ENCODE measurements at places on chromosomes 13 and 19.

- no peak for ATAC-seq
Measured at GRCh38 chr19:55247621-55248099, 11.2 kb downstream of the PPP6R1 start.

GRCh38 chr13:36242761-36243160 lies 28.4 kb upstream of the SOHLH2 start:
- ATAC-seq: no peak

DNA sequence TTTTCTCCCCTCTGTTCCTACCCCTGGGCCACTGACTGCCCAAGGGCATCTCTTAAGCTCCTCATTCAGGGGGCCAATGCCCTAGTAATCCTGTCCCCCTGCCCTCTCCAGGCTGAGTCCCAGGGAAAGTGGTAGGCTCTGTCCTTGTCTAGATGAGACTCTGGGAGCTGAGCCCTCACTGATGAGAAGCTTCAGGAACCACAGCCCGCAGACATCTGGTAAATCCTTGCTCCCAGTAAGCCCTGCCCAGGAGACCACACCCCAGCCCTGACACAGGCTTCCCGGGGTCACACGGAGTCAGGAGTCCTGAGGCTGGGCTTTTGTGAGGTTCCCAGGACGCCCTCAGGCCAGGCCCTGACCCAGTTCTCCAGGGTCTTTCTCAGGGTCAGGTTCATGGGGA lies 1.9 kb downstream of the CEACAM4 start:
- no peak for ATAC-seq

- ATAC-seq: no peak
Measured at GRCh38 chr19:2236064-2236313, 140 bp downstream of the PLEKHJ1 start.

DNA sequence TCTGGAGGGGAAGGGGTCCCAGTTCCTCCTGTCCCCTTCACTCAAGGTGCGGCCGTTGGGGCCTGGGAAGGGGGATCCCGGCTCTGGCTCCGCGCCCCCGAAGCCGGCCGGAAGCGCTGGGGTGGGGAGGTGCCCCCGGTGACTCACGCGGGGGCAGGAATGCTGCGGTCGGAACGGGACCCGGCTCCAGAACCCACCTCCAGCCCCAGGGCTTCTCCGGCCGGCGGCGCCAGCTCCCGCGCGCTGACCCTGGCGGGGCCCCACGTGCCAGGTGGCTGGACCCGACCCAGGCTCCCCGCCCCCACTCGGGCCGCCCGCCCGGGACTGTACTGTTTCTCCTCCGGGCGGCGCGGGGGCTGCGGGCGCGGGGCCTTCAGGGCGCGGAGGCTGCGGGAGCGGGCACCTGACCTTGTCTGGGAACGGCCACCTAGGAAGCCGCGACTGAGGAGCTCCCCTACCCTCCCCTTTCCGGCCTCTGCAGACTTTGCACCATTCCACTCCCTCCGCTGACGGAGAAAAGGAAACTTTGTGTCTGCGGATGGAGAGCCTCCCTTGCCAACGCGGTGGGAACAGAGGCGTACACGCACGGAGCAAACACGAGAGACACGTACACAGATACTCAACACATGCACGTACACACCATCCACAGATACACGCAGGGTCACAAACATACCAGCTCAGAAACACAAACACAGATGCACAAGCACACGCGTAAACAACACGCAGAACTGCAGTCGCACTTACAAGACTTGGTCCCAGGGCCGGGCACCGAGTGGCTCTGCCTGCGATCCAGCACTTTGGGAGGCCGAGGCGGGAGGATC lies 7.2 kb downstream of the AXL start:
- peak; percentile 32 for ATAC-seq

DNA sequence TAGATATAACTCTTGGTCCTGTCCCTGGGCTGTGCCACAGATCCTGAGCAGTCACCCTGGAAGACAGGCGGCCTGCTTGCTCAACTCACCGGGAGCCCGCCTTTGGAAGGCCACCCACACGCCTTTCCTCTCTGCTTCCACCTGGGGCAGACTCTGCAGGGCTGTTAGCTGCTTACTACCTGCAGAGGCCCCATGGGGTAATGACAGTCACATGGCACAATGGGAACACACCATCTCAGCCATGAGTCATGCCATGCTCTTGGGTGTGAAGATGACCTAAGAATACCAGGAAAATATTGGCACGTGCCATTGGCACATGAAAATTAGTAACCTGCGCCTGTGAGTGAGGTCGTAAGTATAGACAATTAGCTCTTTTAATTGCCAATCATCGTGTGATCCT lies 108.6 kb downstream of the COL4A2 start:
- ATAC-seq: no peak

GRCh38 chr13:33634546-33634982 lies 183.4 kb upstream of the RFC3 start:
- no peak for ATAC-seq

DNA sequence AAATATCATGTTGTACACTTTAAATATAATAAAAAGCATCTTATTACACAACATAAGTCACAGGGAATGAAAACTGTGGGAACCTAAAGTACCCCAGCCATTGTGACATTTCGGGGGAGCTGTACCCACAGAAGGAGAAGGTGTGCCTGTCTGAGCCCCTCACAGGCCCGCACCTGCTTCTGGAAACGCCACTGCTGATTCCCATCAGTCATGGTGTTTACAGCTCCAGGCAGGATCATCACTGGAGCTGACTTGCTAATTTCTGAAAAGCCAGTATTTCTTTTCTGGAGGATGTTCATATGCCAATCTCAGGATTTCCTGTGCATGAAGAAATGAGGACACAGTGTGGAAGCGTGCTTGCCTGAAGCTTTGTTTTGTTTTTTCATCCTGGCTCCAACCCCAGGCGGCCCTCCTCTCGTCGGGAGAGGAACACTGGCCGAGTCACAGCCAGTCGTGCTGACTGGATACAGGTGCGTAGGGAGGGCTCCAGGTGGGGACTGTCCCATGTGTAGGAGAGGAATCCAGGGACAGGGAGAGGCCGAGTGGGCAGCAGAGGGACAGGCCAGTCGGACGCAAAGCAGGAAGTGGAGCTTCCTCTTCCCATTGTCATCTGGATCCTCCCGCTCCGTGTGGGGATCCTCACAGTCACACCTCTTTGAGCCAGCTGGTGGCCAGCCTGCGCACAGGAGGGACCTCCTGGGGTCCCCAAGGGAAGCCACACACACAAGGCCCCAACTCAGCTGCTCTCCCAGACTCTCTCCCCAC lies 4.2 kb upstream of the ATP12A start:
- no peak for ATAC-seq

DNA sequence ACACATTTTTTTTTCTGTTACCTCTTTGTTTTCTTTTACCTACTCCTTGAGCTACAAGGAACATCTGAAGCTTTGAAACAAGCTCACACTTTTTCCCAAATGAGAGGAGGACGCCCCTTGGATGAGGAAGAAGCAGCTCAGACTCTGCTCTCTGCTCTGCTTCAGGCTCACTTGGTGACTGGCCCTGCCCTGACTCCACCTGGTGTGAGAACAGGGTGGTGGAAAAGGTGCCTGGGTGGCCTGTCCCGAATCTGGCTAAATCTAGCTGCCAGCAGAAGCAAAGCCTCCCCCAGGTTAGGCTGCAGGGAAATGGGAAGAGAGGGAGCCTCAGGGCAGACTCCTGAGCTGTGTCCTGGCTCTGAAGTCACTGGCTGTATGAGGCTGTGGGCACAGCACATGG lies 68.0 kb upstream of the CEACAM8 start:
- ATAC-seq: no peak

GRCh38 chr13:113814435-113814821 lies 49.4 kb downstream of the GAS6 start:
- ATAC-seq: no peak

GRCh38 chr13:76707360-76707759 lies 178.8 kb downstream of the KCTD12 start:
- no peak for ATAC-seq

GRCh38 chr19:35330475-35330874 lies 1.5 kb downstream of the CD22 start:
- ATAC-seq: peak; percentile 94

- ATAC-seq: no peak
Measured at GRCh38 chr13:30880856-30881155, 25.3 kb upstream of the MEDAG start.

- ATAC-seq: no peak
Measured at GRCh38 chr13:21405309-21405708, 53.8 kb downstream of the ZDHHC20 start.

DNA sequence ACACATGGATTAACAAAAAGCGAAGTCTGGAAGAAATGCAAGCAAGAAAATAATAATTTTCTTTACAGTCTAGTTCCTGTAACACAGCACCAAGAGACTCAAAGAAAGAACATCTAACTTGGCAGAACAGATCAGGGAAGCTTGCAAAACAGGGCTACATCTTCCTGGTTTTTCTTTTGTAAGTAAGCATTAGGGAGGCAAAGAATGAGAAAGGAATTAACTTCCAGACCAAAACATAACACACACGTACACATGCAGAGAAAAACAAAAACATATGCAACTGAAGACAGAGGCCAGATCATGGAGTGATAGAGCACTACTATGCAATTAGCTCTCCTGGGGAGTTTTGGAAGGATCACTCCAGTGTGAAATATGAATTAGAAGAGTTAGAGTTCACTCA lies 120.5 kb downstream of the DIAPH3 start:
- ATAC-seq: no peak

DNA sequence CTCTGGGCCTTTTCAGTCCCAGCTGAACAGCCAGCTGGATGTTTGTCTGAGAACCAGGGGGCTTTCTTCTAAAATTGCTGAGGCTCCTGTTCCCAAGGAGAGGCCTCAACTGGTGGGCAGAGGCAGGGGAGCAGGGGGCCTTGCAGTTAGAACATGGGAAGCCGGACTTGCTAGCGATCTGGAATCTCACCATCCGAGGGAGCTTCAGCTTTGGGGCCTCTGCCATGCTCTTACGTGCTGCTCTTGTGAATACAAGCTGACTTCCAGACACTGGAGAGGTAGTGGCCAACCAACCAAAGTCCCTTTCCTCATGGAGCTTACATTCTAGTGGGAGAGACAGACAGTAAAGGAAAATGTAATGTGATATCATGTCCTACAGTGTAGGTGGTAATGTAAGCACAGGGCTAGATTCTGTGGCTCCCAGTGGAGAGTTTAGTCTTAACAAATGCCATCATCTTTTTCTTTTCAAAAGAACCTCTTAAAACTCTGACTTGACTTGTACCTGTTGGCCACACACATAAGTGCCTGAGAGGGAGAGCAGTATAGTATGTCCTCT lies 22.2 kb downstream of the SHISA2 start:
- no peak for ATAC-seq

DNA sequence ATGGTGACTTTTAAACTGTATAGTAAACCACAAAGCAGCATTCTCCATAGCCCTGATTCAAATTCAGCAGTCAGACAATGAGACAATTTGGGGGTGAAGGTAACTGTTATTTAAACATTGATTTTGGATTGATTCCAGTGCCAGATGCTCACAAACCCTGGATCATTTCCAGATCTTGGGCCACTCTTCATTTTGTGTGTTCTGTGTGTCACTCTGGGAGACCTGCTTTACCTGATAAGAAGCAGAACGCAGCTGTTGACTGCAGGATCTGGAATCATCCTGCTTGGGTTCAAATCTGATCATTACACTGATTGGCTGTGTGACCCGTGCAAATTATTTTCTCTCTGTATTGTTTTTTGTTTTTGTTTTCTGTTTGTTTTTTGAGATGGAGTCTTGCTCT lies 4.0 kb upstream of the PCDH8 start:
- ATAC-seq: no peak

DNA sequence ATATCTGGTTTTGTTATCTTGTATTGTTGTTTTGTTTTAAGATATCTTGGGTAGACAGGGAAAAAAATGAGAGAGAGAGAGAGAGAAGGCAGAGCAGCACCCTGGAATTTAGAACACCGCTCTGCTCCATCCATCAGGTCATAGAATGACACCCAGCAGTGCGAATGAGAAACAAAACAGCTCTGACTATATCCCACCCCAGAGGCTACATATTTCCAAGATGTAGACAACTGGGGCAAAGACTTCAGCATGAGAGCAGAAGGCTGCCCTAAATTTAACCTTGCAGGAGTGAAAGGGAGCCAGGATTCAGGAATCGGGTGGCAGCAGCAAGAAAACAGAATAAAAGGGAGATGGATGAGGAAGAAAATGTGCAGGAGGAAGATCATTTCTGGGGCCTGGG lies 46.5 kb downstream of the TNFSF13B start:
- ATAC-seq: no peak

- no peak for ATAC-seq
Measured at GRCh38 chr13:41186481-41186880, 7.9 kb downstream of the KBTBD7 start.

- ATAC-seq: no peak
Measured at GRCh38 chr19:42471554-42472249, 29.0 kb upstream of the CXCL17 start.

GRCh38 chr13:48437371-48437770 lies 24.5 kb upstream of the LPAR6 start:
- no peak for ATAC-seq

GRCh38 chr19:7442423-7442822 lies 46.4 kb downstream of the PEX11G start:
- ATAC-seq: no peak

DNA sequence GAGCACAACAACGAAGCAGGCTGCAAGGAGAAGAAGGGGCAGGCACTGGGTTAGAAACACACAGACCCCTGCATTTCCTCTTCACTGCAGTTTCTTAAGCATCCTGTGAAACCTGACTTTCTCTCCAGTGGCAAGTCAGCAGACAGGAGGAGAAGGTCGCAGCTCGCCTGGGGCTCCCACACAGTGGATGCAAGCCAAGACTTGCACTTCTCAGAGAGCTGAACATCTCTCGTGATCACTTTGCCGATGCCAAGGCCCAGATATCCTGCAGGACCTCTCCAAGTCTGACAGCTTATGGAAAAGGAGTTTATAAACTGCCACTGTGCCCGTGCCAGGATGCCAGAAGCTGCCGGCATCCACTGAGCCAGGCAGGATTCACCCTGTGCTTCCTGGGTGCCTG lies 18.4 kb downstream of the TMEM272 start:
- ATAC-seq: no peak

DNA sequence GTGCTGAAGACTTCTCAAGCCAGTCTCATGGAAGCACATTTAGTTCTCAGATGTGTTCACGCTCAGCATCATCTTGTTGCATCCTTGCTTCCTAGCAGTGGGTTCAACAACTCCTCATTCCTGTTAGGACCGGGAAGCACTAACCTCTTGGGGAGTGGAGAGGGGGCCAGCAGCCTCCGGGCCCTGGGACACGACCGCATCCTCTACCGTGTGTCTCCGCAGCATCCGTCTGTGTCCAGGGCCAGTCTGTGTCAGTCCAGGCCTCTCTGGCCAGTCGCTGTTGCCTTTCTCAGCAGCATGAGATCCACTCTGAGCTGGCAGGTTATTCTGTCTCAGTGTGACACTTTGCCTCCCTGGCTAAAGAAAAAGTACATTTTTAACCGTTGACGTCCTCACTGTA lies 17.0 kb downstream of the PDCD5 start:
- no peak for ATAC-seq

- peak; percentile 16 for ATAC-seq
Measured at GRCh38 chr19:1853295-1854038, 5.2 kb upstream of the REXO1 start.

GRCh38 chr13:103100830-103101229 lies 34.6 kb upstream of the SLC10A2 start:
- ATAC-seq: no peak

- peak; percentile 70 for ATAC-seq
Measured at GRCh38 chr19:19034204-19034624, 811 bp downstream of the ARMC6 start.
